ENCODE measurements at places on chromosomes 16 and 17. TPM values are rescaled to one million over a fixed set of nuclear protein-coding genes. Genes with fewer than 3 reads are reported as not detected.
A peak's percentile ranks its signal among the peaks of the same experiment; 100 is the strongest.

DEXI gene
- polyA plus RNA-seq, result 8.5 TPM

C1QTNF8 gene
- polyA plus RNA-seq, result not detected

SLC5A11 gene
- polyA plus RNA-seq, result not detected

- H3K4me3 ChIP-seq, result no peak overlapping the region
- no peak overlapping the region for H3K27ac ChIP-seq
- DNase-seq, result no peak
- H3K4me1 ChIP-seq, result no peaks in the 10 kb centered on the region
Measured at GRCh38 chr16:51388516-51388951, 237.5 kb upstream of the SALL1 start.

- H3K36me3 ChIP-seq, result no peaks in the 10 kb centered on the region
- peaks cover 23% of the 10 kb centered on the region for H3K4me1 ChIP-seq
- no peaks in the 10 kb centered on the region for H3K27me3 ChIP-seq
Measured at GRCh38 chr17:57991537-57991936, 3.5 kb upstream of the VEZF1 start.

GRCh38 chr17:30519707-30520106 is 42.5 kb downstream of the GOSR1 start:
- H3K4me1 ChIP-seq, result no peaks in the 10 kb centered on the region
- DNase-seq, result no peak
- no peak overlapping the region for H3K4me3 ChIP-seq

DNA sequence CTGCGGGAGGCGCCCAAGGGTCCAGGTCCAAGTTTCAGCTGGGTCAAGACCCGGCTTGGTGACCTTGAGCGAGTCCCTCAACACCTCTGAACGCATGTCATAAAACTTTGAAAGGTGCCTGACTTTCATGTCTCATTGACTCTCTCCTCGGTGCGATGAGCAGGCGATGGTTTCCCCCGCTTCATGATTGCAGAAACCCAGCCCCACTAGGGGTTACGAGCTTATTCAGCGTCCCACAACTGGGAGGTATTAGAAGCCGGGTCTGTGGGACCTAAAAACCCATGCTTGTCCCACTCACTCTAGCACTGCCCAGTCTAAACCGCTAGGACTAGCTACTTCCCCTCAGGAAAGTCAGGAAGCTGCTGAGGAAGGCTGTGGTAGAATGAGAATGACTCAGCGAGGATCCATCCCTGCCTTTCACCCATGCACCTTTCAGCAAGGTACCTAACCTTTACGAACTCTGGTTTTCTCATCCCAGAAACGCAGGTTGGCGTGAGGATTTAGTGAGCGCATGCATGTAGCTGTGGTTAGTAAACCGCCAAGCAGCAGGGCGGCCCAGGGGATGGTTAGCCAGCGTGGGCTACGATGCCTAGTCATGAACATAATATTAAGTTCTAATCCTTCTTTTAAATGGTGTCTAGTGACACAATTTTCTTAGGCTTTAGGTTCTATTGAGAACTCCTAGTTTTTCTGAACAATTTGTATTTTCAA is 26.2 kb upstream of the RFFL start:
- H3K4me1 ChIP-seq, result peaks cover 9% of the 10 kb centered on the region
- peak overlapping the region; percentile 55 for H3K4me3 ChIP-seq
- peak overlapping the region; percentile 86 for H3K27ac ChIP-seq
- H3K27me3 ChIP-seq, result no peaks in the 10 kb centered on the region
- no peak for DNase-seq
